ENCODE measurements at places on chromosomes 13 and 19.

GRCh38 chr19:18385359-18385674 is 641 bp upstream of the GDF15 start:
- DNase-seq, result no peak

DNA sequence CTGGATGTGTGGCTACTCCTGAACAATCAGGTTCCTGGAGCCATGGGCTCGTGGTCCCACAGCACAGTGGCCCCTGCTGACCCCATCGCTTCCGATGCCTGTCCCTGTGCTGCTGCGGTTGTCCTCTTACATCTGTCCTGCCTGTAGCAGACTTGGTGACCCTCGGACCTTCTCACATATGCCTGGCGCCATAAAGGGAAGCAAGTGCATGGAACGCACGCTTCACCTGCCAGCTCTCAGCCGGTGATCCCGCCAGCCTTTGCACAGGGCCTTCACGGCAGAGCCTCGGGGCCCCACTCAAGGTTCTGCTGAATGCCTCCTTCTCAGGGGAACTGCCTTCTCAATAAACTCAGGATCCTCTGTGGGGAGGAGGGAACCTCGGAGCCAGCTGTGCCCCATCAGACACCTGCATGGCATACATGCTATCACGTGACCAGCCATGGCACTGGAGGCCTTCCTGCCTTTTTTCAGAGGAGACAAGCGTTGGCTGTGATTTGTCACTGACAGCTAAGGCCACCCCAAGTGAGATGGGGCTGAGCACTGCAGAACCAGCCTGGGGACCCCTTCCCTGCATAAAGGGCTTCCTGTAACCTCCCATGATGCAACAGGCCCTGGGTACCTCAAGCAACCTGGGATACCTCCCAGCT is 24.3 kb downstream of the PEPD start:
- DNase-seq, result no peak

- DNase-seq, result no peak
Observed at GRCh38 chr13:67303661-67304333, 73.7 kb upstream of the PCDH9 start.

DNA sequence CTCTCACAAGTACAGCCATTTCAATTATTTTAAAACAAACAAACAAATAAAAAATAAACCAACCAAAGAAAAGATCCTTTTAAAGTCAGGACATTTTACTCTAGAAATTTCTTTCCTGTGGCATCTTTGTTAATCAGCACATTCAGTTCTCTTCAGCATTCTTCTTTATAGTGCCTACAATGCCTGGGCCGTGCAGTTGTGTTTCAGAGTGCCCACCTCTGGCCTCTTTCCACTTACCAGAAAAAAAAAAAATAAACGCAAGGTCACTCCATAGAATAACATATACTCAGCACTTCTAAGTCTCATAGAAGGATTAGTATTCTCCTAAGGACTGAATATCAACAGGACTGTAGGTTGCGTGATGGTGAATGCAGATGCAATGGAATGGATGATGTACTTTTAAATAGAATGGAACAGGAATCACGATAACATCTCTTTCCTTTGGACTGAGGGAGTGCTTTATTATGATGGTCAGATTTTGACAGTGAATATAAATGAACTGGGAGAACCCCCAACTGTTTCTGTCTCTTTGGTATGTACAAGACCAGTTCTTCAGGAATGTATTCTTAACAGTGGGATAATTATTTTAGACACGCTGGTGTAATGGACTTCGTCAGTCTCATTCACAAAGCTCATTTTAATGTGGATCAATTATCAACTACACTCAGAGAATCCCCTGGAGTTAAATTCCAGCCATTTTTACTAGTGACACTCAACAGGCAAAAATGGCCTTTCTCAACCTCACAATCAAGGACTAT is 125.0 kb upstream of the NBEA start:
- DNase-seq, result no peak

DNA sequence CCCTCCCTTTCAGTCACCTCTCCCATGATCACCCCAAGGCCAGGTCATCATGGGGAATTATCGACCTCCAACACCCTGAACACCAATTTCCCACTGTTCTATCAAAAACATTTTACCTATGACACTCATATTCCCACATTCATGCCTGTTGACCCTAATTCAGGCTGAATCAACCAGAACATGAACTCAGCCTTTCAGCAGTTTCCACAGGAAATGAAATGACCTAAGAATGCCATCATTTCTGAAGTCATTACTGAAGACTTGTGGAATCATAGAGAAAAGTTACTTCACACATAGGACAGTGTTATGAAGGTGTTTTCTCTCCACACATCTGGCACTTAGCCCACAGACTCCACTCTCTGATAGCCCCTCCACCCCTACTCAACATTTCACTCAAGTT is 29.9 kb upstream of the FAM124A start:
- DNase-seq, result peak; percentile 22

GRCh38 chr13:59521549-59521948 is 642.2 kb downstream of the DIAPH3 start:
- no peak for DNase-seq

DNA sequence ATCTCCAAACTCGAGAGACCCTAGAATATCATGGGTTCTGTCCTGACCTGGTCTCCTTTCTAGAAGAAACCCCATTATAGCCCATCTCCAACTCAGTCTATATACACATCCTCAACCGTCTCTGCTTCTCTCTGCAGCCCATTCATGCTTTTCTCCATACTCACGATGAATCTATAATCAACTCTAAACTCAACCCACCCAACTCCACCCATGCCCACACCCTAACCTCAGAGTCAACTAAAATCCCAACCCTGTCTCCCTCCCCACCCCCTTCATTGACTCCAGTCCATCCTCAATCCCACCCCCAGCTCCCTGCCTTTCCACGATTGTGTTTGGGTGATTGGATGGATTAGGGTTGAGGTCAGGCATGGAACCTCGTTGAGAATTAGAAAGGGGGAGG is 1.8 kb downstream of the SBK3 start:
- DNase-seq, result no peak

DNA sequence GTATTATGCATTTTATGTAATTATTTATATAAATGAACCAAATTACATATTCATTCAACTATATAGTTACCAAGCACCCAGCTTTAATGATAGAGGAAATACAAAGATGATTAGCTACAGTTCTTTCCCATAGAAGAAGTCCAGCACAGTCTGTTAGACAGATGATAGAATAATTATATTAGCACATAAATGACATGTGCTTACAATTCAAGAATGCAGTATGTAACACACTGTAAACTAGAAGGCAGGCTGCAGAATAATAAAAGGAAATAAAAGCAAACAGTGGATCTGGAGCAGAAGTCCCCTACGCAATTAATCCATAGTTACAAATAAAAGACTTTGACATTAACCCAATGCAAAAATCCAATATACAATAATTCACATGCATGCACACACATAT is 379.0 kb downstream of the DNAJC15 start:
- DNase-seq, result no peak

DNA sequence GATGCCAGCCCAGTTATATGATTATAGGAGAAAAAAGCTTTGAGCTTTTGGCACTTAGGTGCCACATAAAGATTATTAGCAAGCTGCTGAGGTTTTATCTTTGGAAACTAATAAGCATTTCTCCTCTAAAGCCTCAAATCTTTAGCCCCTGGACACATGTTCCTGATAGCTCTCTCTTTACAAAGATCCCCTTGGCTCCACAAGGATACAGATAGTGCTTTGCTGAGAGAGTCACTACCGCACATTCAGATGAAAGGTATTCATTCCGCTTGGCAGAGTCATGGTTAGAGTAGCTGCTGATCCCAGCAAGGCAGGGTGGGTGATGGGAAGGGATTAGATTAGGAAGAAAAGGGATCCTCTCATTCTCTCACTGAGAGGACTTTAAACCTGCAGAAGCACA is 28.2 kb upstream of the PSG7 start:
- no peak for DNase-seq

DNA sequence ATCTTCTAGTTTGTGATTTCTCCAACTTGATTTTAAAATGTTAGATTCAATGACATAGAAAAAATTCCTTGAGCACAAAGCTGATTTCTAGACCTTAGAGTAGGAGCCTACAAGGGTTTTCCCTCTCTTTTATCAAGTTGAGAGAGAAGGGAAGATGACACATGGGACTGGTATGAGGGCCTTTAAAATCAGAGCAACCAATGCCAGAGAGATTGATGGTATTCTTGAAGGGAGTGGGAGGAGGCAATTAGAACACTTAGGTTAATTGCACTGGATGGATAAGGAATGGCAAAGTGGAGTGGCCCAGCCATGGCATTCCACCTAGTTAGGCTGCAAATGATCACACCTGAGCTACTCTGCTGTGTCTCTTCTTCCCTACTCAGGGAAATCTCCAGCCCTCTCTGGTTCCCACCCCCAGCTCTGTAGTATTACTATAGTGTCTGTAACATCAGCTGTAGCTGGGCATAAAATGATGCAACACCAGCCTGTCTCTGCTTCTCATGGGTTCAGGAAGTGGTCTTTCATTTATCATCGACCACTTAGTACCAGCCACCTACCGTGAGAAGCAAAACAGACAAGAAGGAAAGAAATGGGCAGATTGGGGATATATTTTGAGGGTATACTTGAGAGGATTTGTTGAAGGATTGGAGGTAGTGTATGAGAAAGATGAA is 333.6 kb downstream of the DLEU7 start:
- DNase-seq, result no peak

GRCh38 chr19:7535998-7536695 is 630 bp downstream of the PNPLA6 start:
- no peak for DNase-seq

- no peak for DNase-seq
Observed at GRCh38 chr13:38539632-38540031, 147.2 kb upstream of the FREM2 start.

DNA sequence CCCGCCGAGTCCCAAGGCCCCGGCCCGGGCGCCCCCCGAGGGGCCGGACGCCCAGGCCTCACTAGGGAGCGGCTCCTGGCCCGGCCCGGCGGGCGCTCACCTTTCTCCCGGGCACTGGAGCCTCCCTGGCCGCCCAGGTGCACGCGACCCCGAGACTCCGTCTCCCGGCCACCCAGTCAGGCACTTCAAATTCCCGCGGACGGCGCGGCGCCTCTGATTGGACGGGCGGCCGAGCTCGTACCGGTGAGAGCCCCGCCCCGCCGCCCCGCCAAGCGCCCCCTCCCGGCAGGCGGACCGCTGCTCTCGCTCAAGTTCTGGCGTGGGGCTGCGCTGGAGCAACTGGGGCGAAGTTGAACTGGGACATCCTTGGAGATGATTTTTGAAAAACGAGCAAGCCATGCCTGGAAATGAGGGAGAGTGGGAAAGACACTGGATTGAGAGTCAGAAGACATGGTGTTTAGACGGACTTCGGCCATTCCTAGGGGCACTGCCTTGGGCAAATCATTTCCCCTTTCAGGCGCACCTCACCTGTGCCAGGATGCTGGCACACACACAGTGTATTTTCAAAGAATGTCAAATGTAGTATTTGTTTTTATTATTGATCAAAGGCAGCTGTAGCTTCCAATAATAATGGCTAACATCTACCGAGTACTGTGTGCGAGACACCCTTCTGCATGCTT is 485.3 kb downstream of the UQCRFS1 start:
- peak; percentile 24 for DNase-seq

- DNase-seq, result no peak
Observed at GRCh38 chr19:43430976-43431375, 16.3 kb downstream of the TEX101 start.

All from activated CD4-positive, alpha-beta T cell treated with anti-CD3 and anti-CD28 coated beads, Interleukin-2, Interleukin-4, amounts not matched to agents 100 ng/mL and 50 ng/mL, durations not matched to agents 16 hours and 8 hours (primary cell).